Naive thymus-derived CD4-positive, alpha-beta T cell (primary cell): ENCODE measurements at places on chromosomes 3 and 15. TPM values are rescaled to one million over a fixed set of nuclear protein-coding genes. Genes with fewer than 3 reads are reported as not detected.

The PLA2G4E gene
- total RNA-seq = not detected

The PGBD4 gene
- total RNA-seq = 6.5 TPM

GRCh38 chr3:133124511-133124910 lies 86.3 kb downstream of the TMEM108 start:
- no peak for DNase-seq

DNA sequence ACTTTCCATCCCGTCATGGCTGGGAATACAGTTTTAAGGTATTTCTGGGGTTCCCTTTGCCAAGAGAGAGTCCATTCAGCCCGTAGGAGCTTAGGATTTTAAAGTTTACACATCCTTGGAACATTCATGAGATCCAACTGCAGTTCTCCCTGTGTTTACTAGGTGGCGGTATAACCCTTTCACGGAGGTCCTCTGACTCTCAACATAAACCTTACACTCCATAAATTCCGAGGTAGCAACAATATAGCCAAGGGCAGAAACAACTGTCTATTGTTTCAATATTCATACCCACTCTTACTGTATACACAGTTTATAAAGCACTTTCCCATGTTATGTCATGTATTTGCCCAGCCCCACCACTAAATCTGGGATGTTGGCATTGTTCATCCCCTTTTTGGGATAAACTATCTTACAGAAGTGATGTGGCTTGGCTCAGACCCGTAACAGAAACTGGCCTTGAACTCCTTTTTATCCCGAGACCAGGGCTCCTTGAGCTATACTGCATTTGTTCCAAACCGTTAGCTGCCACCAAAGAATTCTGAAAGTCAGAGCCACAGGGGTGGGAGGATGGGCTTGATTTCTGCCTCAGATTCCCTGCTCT lies 69.2 kb upstream of the COL6A5 start:
- peak; percentile 4 for DNase-seq
